ENCODE measurements at places on chromosomes 11 and 22.

GRCh38 chr22:44975427-44976262 lies 34.2 kb downstream of the PHF21B start:
- DNase-seq: peak; percentile 96

GRCh38 chr11:42036201-42036600 lies 576.7 kb upstream of the LRRC4C start:
- no peak for DNase-seq

DNA sequence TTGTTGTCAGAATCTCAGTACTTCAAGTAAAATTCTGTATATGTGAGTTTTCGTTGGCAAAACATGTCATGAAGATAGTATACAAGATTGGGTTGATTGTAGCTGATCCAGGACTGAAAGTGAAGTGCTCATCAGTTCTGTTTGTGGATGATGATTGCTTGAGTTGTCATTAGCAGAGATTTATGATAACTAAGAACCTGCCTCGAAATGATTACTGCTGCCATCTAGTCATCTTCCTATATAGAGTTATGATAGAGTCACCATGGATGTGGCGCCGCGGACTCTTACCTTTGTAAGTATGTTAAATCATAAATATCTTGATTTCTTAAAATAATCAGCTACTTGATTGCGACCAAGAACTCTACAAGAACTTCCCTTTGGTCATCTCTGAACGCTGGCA lies 27.9 kb upstream of the MYO18B start:
- DNase-seq: no peak

GRCh38 chr11:69931994-69932910 lies 113.0 kb upstream of the FGF3 start:
- DNase-seq: no peak

GRCh38 chr11:133829566-133829965 lies 15.7 kb downstream of the SPATA19 start:
- DNase-seq: no peak

- no peak for DNase-seq
Measured at GRCh38 chr11:35907648-35908431, 36.0 kb upstream of the LDLRAD3 start.

GRCh38 chr11:21588754-21589153 lies 604.1 kb upstream of the ANO5 start:
- no peak for DNase-seq

DNA sequence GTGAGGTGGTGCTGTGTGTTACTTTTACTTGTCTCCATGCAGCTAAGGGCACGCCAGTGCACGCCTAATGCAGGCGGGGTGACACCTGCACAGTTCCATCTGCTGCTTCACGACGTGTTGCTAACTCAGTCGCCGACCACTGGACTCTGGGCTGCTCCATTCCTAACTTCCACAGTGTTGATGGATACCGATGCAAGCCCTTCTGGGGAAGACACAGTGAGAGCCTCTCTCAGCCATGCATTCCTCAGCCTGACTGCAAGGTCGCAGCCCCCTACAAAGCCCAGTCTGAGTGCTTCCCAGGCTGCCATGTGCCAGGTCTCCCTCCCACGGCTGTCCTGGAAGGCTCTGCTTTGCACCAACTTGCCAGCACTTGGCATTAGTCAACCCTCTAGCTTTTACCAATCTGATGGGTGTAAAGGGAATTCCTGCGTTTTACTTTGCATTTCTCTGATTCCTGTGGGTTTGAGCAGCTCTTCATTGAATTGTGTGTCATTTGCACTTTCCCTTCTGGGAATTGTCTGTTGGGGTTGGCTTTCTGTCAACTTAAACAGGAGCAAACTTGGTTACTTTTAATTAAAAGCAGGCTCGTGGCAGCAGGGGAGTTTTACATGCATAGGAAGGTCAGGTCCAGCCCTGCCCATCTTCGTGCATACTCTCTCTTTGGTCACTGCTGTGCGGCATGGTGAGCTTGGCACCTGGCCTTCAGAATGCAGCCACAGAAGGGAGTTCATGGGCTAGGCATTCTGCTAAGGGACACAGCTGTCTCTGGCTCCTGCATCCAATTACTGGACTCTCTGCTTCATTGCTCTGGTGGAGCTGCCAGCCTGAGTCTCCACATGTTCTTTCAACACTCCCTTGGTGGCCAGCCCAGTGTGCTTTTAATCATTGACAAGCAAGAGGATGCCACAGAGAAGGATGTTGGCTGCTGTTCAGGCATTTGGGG lies 34.6 kb upstream of the SHANK2 start:
- no peak for DNase-seq

GRCh38 chr22:44894782-44895181 lies 115.0 kb downstream of the PHF21B start:
- no peak for DNase-seq

- no peak for DNase-seq
Measured at GRCh38 chr11:122197066-122197987, 81.3 kb upstream of the BLID start.

DNA sequence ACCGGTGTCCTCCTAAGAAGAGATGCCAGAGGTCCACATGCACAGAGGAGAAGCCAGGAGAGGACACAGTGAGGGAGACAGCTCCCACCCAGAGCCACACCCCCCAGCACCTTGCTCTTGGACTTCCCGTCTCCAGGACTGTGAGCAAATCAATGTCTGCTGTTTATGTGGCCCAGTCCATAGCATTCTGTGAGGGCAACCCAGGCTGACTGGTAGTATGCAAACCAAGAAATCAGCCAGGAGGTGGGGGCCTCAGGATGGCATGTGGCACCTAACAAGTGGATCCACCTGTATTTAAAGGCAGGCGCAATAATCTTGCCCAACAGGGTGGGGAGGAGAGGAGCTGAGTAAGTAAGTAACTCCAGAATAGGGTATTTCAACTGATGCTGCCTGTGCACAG lies 136.4 kb downstream of the BRD1 start:
- DNase-seq: no peak

GRCh38 chr22:31726692-31727091 lies 23.2 kb downstream of the PRR14L start:
- DNase-seq: no peak

DNA sequence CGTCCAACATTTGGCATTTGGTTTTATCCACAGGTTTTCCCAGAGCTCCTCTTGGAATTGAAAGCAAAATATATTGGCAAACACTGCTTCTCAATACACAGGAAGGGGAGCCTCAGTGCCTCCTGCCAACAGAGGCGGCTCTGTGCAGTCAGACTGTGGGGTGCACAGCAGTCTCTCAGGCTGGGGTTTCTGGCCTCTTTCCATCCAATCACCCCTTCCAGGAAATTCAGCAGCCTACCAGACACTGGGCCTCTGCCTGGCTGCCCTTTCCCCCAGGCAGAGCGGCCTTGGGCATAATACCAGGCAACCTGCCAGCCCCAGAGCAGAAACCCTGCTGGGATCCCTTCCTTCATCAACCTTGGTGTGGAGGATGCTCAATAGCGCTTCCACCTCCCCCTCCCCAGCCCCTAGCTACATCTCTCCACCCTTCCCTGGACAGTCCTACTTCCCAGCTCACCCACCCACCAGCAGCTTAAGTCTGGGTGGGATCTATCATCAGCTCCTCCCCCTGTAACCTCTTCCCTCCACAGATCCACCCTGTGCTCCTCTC lies 17.8 kb upstream of the RAPSN start:
- DNase-seq: no peak

DNA sequence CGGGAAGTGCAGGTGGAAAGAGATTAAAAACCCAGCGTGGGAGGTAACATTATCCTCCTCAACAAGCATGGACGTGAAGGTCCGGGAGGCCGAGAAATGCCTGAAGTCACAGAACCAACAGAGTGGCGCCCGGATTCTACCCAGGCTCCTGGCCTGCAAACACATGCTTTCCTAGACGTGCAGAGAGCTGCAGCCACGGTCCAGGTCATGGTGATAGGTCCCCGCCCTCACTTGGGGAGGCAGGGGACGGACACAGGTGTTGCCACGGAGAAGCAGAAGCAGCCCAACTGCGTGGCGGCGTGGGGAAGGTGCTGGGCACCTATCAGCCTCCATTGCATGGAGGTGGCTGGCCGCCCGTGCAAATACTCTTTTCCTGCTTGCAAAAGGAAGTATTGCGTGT lies 148.8 kb downstream of the MPPED1 start:
- no peak for DNase-seq

DNA sequence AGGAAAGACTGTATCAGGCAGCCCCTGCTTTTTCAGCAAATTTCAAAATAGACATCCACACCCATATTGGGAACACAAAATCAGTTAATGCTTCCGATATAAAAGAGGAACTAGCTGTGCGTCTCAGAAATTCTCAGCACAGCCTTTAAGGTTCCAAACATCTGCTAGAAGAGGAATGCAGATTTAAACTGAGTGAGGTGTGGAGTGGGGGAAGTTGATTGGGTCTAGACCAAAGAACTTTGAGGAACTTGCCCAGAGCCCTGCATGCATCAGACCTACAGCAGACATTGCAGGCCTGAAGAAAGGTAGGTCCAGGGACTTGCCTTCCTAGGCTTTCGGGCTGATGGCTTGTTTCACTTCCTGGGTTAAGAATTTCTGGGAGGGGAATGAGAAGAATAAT lies at the start of gene MS4A4A:
Gene MS4A4A, plus strand, starts transcription at position 255 of the 400 bp plus-strand sequence. Its CDS starts 10 bp downstream, at position 265.
- peak; percentile 54 for DNase-seq

DNA sequence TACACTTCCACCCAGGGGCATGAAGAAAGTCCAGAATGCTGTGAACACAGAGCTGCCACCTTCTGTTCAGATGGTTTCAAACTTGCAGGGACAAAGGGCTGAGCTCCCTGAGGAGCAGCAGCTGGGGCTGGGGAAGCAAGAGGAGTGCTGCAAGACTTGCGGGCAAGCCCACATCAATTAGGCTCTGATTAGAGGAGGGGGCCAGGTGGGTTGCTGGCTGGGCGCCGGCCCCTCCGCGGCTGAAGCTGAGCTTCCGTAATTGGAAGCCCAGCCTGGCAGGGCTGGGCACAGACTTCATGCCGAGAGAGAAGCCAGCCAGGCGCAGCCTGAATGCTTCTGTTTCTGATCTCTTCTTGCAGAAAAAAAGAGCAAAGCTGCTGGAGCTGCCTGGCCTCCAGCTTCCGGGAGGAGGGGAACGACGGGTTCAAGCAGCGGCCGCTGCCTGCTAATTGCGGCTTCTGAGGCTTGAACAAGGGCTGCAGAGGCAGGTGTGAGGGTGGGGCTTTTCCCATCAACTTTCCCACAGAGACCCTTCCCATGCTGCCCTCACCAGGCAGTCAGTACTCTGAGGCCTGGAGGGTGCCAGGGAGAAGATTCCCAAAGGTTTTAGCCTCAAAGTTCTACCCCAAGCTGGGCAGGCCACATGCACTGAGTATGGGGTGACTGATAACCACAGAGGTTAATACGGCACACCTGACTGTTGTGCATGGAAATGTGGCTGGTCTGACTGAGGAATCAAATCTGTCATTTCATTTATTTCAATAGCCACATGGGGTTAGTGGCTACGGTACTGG lies 91.1 kb upstream of the LMO1 start:
- peak; percentile 15 for DNase-seq

DNA sequence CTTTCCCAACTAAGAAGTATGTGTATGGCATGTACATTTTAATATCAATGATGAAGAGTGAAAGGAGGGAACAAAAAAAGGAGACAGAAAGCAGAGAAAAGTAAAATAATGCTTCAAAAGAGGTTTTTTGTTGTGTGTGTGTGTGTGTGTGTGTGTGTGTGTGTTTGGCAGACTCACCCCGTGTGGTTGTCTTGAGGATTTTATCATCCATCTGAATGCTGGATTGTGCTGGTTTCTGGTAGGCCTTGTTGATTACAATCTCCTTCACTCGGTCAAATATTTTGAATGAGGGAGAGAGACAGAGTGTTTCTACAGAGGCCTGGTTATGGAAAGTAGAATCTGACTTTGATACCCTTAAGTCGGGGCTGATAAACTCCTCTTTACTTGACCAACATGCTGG lies 128.5 kb downstream of the ENTHD1 start:
- DNase-seq: no peak

DNA sequence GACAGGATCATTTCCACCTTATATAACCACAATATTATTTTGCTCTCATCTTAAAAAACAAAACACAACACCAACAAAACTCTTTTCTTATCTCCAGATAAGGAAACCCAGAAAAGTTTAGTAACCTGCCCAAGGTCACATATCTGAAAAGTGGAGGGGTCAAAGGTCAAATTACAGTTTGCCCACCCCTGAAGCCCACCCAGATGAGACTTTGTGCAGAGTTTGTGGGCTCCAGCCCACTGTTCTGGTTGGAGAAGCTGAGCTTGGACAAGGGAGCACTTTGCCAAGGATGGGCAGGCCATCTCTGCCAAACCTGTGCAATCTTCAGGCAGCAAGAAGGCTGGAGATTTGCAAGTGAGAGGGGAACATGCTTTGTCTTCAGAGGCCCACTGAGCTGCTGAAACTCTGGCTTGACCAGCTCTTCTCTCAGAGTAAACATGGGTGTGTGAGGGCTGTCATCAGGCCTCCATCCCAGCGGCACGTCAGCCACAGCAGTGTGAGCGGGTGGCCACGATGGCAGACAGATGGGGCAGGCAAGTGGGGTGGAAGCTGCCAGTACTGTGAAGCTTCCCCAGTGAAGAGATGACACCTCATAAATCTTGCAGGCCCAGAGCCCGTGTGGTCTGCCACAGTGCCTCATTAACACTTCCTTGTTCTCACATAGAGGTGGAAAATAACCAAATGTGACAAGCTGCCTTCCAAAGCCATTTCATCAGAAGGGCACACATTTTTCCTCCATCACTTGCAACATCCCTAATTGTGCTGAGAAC lies 111.8 kb downstream of the CCDC81 start:
- no peak for DNase-seq

DNA sequence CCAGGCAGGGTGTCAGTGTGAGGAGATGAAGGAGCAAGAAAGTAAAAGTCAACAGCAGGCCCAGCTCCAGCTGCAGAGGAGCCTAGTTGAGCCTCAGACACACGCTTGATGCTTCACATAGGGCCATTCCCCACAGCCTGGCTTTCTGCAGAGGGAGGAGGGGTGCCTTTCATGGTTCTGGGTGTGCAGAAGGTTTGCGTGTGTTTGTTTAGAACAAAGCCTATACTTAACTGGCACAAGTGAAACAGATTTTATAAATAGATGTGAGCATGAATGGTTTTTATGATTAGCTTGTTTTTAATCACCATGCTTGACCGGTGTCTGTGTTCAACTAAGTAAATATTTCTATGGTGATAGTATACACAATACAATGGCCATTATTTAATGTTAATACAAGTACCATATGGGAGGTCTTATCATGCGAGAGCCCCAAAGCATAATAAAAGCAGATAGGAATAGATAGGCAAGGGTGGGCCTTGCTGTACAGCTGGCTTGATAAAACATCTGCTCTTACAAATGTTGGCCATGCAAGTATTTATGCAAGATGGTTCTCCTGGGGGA lies 290.2 kb downstream of the ETS1 start:
- DNase-seq: no peak

GRCh38 chr11:34267013-34267412 lies 90.8 kb downstream of the ABTB2 start:
- no peak for DNase-seq

DNA sequence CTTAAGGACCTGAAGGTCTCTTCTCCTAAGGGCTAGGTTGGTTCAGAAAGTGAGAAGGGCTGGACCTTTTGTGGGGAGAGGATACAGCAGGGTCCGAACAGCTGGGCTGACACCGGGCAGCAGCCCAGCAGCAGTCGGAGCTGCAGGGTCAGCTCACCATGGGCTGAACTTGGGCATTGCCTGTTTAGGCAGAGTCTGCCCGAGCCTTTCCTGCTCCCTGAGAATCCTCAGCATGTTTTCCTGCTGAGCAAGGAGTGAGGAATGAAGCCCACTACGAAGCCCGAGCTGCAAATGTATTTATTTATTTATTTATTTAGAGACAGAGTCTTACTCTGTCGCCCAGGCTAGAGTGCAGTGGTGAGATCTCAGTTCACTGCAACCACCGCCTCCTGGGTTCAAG lies 83.9 kb downstream of the PTPRJ start:
- DNase-seq: no peak

- DNase-seq: no peak
Measured at GRCh38 chr11:65916391-65916790, 2.5 kb downstream of the C11orf68 start.

- DNase-seq: no peak
Measured at GRCh38 chr11:60282286-60282685, 1.8 kb downstream of the MS4A4A start.

Data from RPMI8226 (cell line).